ENCODE measurements at places on chromosomes 11 and 22.

- ATAC-seq, result no peak
Observed at GRCh38 chr11:118226781-118227180, 2.0 kb upstream of the JAML start.

GRCh38 chr11:120517390-120517761, 5.8 kb downstream of the GRIK4 start:
- no peak for ATAC-seq

DNA sequence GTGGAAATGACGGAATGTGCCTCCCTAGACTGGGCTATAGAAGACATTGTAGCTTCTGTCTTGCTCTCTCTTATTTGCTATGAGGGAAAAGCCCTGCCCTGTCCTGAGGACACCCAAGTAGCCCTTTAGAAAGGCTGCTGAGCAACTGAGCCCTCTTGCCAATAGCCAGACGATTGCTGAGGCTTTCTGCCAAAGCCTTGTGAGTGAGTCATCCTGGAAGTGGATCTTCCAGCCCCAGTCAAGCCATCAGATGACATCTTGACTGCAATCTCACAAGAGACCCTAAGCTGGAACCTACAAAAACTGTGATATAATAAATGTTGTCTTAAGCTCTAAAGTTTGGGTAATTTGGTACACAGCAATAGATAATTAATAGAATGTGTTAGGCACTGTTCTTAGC, 3.9 kb upstream of the TRAF6 start:
- ATAC-seq, result no peak

DNA sequence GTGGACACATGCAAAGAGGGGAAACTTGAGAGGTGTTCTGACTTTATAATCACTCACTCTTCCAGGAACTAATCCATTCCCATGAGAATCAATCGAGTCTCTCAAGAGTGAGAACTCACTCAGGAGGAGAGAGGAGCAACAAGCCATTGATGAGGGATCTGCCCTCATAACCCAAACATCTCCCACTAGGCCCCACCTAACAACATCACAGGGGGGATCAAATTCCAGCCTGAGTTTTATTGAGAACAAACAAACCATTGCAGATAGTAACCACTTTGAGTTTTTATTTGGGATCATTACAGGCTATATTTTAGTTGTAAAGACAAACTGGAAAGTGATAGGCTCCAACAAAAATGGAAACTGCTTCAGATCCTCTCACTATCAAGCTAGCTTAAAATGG, 328.8 kb upstream of the CTSC start:
- no peak for ATAC-seq

Data from activated CD4-positive, CD25-positive, alpha-beta regulatory T cell treated with anti-CD3 and anti-CD28 coated beads, Interleukin-2, amount 50 U/mL, for 24 hours (primary cell).